Mesenchymal stem cell (in vitro differentiated cells and primary cell): ENCODE measurements at places on chromosomes 2 and 18.

DNA sequence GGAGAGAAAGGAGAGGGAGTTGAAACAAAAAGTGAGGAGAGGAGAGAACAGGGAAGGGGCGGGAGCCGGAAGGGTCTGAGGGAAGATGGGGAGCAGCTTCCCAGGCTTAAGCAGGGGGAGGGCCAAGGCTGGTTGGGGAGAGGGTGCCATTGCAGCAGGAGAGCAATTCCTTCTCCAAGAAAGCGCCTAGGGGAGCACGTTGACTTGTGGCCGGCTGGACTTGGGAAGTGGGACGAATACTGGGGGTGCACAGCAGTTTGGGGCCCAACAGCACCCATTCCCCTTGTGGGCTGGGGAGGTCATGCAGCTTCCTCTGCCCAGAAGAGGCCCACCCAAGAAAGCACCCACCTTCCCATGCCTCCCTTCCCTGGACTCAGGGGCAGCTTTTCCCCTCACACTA lies 9.6 kb downstream of the SIX3 start:
- no peak for DNase-seq

GRCh38 chr2:235570256-235570655 lies 76.4 kb downstream of the AGAP1 start:
- peak; percentile 38 for DNase-seq

GRCh38 chr2:119028327-119029174 lies 86.6 kb downstream of the MARCO start:
- DNase-seq, result peak; percentile 1

DNA sequence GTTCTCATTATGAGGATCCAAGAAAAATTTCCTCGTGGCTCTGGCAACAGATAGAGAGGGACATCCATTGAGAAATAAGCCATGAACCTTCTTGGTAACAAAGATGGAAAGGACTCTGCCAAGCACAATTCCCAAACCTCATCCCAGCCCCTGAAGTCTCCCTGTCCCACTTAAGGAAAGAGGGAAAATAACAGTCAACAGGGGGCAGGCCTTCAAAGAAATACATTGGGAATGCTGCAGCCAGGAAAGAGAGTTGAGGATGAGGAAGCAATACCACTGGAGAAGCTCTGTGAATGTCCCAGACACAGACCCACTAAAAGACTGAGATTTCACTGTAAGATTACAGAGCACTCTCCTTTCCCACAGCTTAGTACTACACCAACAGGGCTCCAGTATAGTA lies 93.2 kb downstream of the CD226 start:
- no peak for DNase-seq

- no peak for DNase-seq
Measured at GRCh38 chr2:136139631-136140030, 21.7 kb upstream of the CXCR4 start.

GRCh38 chr18:7577706-7578105 lies 10.6 kb downstream of the PTPRM start:
- peak; percentile 68 for DNase-seq

GRCh38 chr2:11743846-11744553 lies 2.4 kb upstream of the LPIN1 start:
- DNase-seq, result peak; percentile 100

- DNase-seq, result no peak
Measured at GRCh38 chr18:47574966-47575365, 323.5 kb upstream of the SKOR2 start.

DNA sequence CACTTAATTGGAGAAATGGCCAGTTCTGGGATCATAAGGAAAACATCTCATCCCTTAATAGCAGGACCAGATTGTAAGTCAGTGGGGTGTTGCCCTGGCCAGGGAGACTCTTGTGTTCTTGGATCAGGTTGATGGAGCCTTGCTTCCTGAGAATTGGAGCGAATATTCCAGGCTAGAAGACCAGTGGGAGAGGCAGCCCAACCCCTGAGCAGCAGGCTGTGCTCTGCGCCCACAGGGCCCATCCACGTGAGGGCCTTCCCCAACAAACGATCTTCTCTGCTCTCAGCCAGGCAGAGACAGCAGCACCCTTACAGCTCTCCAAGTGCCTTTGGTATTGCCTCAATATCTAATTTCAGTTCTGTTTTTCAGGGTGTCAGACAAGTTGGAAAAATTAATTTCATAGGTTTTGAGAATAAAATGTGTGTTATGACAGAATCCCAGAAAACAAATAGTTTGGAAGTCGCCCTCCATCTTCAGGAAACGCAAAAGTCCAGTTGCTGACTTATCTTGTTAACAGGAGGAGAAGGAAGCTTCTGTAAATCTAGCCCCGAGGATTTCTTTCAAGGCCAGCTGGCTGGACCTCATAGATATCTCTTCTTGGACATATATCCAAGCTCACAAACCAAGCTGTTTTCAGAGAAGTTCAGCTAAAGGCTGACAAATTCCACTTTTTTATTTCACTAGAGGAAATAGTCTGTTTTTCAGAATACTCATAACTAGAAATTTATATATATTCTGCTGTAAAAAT lies 105.5 kb downstream of the COPS8 start:
- no peak for DNase-seq

DNA sequence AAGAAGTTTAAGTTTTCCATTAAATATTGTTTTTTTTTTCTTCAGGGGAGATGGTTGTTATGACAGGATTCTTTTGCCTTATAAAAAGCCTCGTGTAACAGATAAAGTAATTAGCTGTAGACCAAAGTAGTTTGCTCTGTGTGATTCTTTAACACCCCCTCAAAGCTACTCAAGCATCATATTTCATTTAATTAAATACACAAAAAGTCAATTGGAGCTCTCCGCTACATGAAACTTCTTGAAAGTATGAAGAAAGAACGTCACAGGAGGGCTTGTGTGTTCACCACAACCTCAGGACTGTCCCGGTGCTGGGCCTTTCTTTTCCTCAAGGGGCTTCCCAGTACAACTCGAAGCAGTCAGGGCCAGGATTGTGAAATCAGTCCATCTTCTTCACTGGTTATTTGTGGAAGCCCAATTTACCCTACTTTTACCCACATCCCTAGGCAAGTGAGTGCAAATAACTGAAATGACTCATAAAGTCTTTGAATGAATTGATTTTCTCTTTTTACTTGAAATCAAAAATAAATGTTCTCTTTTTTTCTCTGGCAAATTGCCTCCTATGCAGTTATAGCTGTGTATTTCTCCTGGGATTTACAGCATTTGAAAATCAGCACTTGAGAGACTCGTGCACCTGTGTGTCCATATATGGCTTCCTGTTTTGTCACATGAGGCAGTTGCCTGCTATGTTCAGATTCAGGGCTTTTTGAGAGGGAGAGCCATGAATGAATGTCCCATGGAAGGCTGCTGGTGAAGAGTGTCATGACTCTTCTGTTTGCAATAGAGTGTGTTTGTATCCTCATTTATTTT lies 48.6 kb downstream of the LINC00305 start:
- no peak for DNase-seq

- no peak for DNase-seq
Measured at GRCh38 chr2:129233166-129233565, 746.3 kb upstream of the RAB6C start.

GRCh38 chr18:10405816-10406663 lies 48.4 kb upstream of the APCDD1 start:
- no peak for DNase-seq

DNA sequence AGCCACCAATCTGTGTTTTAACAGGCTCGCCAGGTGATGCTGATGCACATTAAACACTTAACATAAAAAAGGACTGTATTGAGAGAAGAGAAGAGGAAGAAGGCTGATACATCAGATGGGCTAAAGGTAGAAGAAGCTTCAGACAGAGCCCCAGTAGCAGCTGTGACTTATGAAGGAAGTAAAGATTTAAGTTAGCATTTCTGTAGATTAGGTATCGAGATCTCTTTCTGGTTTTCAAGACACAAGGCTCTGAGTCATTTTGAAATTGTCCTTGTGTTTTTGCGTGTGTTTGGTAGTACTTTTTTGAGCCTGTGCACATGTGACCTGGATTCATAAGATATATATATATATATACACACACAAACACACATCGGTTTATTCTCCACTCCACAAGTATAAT lies 40.6 kb upstream of the GCFC2 start:
- no peak for DNase-seq

DNA sequence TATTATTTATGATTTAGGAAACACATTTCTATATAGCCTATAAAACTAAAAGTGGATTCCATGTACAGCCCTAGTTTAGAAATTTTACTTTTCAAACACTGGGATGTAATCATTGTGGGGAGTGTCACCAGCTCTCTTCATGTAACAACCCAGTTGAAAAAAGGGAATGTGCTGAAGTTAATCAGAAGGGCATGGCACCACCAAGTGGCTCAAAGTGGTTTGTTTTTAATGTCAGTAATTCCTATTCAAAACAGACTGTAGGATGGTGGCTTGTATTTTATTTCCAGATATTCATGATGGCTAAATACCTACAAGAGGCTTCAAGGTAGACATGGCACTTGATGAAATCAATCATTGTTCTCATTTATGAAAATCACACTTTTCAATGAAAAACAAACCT lies 58.1 kb upstream of the TMEM182 start:
- DNase-seq, result peak; percentile 10

DNA sequence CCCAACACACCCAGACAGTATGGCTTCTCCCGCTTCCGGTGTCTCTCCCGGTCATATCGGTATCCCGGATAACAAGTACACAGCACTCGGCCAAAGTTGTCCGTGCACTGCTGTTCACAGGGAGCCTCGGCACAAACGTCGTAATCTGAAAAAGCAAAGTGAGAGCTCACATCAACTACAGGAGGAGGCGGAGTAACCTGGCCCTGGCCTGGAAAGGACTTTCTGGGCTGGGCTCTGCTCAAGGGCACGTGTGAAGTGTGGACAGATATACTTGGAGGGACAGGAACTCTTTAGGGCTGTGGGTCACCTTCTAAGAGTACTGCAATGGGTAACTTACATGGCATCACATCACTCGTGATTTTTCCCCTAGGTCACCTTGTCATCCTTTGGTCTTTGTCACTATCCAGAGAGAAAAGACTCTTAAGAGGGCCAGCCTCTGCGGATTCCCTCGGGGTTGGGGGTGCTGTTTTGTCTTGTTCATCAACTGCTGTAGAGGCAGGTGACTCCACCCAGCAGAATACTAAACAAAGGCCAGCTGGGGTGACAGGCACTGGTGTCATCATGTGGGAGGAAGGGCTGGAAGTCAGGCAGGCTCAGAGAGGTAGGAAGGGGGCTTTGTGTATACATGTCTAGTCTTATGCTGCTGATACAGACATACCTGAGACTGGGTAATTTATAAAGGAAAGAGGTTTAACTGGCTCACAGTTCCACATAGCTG lies 110.6 kb upstream of the LMAN1 start:
- no peak for DNase-seq
